ENCODE measurements at places on chromosomes 7 and 10. TPM values are rescaled to one million over a fixed set of nuclear protein-coding genes. Genes with fewer than 3 reads are reported as not detected.

FOXP2 gene
- not detected for total RNA-seq

OR9A2 gene
- total RNA-seq, result not detected

RET gene
- total RNA-seq, result 0.29 TPM

IL6 gene
- 2.4 TPM for total RNA-seq

OR2A5 gene
- not detected for total RNA-seq

EPHA1 gene
- total RNA-seq, result 2.2 TPM

FOXI2 gene
- not detected for total RNA-seq

DNA sequence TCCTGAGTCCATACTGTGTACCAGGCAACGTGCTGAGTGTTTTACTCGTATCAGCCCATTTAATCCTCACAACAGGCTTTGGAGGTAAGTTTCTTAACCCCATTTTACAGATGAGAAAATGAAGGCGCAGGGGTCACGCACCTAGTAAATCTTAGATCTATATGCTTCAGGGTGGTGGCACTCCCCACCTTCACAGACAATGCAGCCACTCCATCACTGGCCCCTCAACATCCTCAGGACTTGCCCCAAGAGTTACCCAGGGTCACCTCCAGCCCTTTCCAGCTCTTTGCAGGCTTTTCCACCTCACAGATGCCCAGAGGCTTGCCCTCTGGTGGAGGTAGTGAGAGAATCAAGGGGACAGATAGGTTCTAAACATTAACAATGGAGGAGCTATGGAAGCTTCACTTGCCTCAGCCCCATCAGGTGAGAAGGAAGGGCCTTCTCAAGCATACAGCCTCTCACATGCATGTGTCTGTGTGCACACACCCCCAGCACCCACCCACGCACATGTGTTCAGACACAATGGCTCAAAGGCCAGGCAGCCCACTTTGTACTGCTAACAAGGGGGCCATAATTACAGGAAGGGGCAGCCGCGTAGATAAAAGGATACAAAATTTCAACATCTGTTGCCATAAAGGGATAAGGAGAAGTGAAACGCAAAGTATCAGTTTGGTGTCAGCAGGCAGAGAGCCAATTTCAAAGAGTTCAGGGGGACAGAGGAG is 29.1 kb downstream of the DPCD start:
- H3K4me3 ChIP-seq, result no peak overlapping the region
- no peaks in the 10 kb centered on the region for H3K4me1 ChIP-seq
- no peak overlapping the region for H3K27ac ChIP-seq
- no peaks in the 10 kb centered on the region for H3K36me3 ChIP-seq
- no peaks in the 10 kb centered on the region for H3K27me3 ChIP-seq

DNA sequence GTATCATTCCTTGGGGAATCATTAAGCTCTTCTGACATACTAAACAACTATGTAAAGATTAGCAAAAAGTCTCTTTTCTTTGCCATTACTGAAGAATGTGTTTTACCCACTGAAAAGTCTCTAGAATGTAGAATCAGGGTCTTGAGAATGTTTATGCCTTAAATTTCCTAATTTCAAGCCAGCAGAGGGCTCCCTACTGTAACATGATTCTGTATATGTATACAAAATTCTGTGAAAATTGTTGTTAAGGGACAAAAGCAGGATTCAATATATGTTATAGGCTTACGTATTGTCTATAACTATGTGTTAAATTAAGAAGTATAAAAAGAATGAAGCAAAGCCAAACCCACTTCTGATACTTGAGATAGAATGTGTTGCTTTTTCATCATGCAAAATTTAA is 296.9 kb upstream of the DGKB start:
- H3K27me3 ChIP-seq, result no peaks in the 10 kb centered on the region
- H3K27ac ChIP-seq, result no peak overlapping the region
- H3K36me3 ChIP-seq, result no peaks in the 10 kb centered on the region
- no peaks in the 10 kb centered on the region for H3K4me1 ChIP-seq

DNA sequence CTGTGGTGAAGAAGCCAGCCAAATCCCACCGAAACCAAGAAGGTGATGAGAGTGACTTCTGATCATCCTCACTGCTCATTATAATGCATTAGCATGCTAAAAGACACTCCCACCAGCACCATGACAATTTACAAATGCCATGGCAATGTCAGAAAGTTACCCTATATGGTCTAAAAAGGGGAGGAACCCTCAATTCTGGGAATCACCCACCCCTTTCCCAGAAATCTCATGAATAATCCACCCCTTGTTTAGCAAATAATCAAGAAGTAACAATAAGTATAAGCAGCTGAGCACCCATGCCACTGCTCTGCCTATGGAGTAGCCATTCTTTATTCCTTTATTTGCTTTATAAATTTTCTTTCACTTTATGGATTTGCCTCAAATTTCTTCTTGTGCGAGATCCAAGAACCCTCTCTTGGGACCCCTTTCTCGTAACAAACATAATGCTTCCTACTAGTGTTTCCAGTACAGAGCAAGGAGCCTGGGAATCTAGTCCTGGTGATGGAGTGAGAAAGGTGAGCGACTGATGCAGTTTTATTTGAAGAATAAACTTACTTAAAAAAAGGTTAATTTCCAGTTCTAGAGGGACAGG is 18.4 kb upstream of the EXOC6 start:
- H3K4me1 ChIP-seq, result peaks cover 24% of the 10 kb centered on the region
- H3K36me3 ChIP-seq, result peaks cover 3% of the 10 kb centered on the region

DNA sequence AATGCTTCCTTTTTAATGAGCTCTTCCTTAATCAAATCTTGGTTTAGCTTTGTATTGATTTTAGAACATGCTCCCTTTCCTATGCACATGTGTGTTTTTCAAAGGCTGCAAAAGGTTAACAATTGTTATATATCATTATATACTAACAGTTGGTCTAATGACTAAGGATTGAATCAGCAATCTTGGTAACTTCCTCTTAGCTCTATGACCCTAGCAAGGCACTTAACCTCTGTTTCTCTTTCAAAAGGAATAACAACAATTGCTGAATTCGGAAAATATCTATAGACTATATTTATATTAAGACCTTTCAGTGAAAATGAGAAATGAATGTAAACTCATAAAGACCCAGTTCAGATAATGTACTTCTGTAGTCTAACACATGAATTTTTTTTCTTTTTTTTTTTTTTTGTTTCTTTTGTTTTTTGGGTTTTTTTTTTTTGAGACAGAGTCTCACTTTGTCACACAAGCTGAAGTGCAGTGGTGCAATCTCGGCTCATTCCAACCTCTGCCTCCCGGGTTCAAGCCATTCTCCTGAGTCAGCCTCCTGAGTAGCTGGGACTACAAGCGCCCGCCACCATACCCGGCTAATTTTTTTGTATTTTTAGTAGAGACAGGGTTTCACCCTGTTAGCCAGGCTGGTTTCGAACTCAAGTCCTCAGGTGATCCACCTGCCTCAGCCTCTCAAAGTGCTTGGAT is 48.8 kb downstream of the HOXA1 start:
- no peak for DNase-seq
- no peak overlapping the region for H3K27ac ChIP-seq
- no peaks in the 10 kb centered on the region for H3K4me1 ChIP-seq
- peaks cover 5% of the 10 kb centered on the region for H3K36me3 ChIP-seq
- H3K27me3 ChIP-seq, result no peaks in the 10 kb centered on the region

DNA sequence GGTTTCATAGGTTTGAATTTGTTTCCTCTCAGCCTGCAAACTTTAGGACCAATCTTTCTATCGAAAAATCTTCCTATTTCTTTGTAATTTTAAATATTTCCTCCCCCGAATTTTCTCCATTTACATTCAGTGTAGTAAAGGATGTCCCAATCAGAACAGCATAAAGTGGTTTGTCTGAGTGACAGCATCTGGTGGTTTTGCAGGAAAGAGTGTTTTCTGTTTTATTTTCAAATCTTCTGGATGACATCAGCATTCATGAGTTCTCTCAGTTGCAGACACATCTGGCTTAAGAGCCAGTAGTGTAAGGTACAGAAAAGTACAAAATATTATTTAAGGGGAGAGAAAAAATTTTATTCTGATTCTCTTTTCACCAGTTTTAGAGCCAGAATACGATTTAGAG is 634.8 kb downstream of the PHTF2 start:
- no peaks in the 10 kb centered on the region for H3K4me1 ChIP-seq
- H3K4me3 ChIP-seq, result no peak overlapping the region
- no peak for DNase-seq

GRCh38 chr10:112404617-112405016 is 30.7 kb downstream of the ACSL5 start:
- H3K27me3 ChIP-seq, result no peaks in the 10 kb centered on the region
- H3K4me3 ChIP-seq, result no peak overlapping the region
- H3K36me3 ChIP-seq, result peaks cover 37% of the 10 kb centered on the region
- peak overlapping the region; percentile 25 for H3K27ac ChIP-seq
- no peaks in the 10 kb centered on the region for H3K4me1 ChIP-seq

DNA sequence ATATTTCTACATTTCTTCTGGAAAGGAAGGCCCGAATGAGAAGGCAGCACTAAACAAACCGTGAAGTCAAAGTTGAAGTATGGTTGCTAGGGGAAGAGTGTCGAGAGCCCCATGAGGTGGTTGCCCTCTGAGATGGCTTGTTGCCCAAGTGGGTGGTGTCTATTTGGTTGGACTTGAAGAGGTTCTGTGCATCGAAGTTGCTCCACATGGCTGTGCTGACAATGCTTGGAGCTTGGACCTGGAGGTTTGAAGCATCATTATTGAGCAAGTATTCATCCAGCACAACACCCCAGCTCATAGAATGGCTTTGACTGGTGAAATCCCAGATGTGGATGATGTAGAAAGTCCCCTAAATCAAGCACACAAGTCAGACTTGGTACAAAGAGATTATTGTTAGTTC is 165.2 kb upstream of the CDCA7L start:
- peaks cover 7% of the 10 kb centered on the region for H3K27me3 ChIP-seq
- H3K27ac ChIP-seq, result no peak overlapping the region
- H3K4me1 ChIP-seq, result peaks cover 6% of the 10 kb centered on the region
- no peak overlapping the region for H3K4me3 ChIP-seq
- no peak for DNase-seq

DNA sequence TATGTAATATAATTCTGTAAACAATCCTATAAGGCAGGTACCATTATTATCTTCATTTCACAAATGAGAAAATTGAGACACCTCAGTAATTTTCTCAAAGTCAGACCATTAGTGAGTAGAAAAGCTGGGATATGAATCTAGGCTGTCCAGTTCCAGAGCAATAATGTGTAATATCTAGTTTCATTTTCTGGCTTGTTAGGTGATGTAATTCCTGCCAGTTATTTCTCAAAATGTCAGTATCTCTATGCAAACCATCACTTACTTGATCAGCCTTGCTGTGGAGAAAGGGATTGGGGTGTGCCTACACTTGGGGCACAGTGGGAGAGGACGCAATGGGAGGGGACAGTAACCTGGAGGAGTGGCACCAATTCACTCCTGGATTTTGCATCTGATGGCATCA is 157.5 kb downstream of the LYZL1 start:
- H3K27me3 ChIP-seq, result no peaks in the 10 kb centered on the region
- peaks cover 30% of the 10 kb centered on the region for H3K4me1 ChIP-seq
- peak overlapping the region; percentile 52 for H3K4me3 ChIP-seq

DNA sequence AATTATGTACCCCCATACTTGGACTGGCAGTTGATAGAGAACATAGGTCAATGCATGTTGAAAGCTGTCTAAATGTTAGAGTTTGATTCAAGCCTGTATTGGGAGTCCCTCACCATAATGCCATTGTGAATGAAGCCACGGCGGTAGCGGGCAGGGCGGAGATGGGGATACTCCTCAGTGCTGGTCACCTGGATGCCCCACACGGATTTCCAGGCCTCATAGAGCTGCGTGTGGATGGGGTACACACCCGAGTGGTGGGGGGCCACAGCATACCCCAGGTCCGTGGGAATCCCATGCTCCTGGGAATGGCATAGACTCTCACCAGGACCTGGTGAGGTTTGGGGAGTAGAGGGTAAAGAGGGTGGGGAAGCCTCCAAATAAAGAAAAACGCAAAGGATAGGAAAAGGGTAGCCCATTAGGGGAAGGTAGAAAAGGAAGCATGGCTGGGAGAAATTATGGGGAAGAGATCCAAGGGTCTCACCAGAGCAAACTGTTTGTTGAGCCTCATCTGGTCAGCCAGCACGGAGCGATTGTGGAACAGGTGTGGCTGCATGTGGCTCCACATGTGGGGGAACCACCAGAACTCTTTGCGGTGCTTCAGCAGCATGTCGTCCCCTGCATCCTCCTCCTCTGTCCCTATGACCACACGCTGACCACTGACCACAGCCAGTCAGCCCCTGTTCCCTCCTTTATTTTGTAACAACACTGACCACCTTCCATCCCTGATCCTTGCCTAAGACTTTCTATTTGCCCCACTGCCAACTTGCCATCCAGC is 5.0 kb downstream of the NDST2 start:
- H3K4me1 ChIP-seq, result peaks cover 73% of the 10 kb centered on the region
- H3K4me3 ChIP-seq, result peak overlapping the region; percentile 60
- no peaks in the 10 kb centered on the region for H3K27me3 ChIP-seq

DNA sequence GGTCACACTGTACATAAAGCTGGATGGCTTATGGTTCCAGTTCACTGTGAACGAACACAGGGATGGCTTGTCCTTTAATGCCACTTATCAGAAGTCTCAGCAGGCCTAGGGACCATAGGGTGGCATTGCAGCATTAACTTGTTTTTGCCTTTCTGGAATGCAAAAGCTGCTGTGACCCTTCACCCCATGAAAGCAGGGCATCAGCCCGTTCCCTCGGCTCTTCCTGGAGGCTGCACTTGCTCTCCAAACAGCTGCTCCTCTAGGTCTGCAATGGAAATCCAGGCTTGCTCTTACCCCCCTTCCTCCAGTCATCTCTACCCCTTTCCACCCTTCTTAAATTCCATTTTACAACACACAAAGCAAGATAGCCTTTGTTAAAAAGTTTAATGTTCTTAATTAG is 17.9 kb upstream of the NEUROD6 start:
- no peak overlapping the region for H3K27ac ChIP-seq
- no peak for DNase-seq
- H3K4me3 ChIP-seq, result no peak overlapping the region
- H3K27me3 ChIP-seq, result no peaks in the 10 kb centered on the region
- H3K4me1 ChIP-seq, result no peaks in the 10 kb centered on the region
- no peaks in the 10 kb centered on the region for H3K36me3 ChIP-seq

DNA sequence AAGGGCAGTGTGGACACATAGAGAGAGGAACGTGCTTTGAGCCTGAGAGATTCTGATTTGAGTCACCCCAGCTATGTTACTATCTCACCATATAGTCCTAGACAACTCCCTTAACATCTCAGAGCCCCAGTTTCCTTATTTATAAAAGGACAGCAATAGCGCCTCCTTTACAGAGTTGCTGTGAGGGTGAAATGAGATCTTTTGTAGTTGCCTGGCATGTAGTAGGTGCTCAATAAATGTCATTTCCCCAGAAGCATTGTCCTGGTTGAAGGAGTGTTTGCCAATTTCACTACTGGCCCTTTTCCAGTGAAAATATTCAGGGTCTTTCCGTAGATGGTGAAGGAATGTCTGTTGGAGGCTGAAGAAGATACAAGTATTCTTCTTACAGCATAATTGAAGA is 51.3 kb upstream of the FAM180A start:
- H3K27me3 ChIP-seq, result peaks cover 15% of the 10 kb centered on the region
- H3K27ac ChIP-seq, result no peak overlapping the region
- no peaks in the 10 kb centered on the region for H3K36me3 ChIP-seq

DNA sequence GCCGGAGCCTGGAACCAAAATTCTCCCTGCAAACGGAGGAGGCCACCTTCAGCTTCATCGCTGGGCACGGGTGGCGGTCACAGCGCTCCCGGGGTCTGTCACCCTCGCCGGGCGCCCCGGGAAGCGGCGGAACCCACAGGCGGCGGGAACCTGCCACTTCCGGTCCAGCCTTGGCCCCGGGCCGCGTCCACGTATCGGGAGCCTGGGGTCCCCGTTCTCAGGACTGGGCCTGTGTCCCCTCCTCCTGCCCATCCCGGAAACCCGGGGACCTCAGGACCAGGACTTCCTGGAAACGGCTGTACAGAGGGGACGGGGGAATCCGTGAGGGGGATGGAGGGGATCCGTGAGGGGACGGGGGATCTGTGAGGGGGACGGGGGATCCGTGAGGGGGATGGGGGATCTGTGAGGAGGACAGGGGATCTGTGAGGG is 25.4 kb downstream of the PDGFA start:
- H3K4me3 ChIP-seq, result no peak overlapping the region
- no peak overlapping the region for H3K27ac ChIP-seq
- H3K27me3 ChIP-seq, result no peaks in the 10 kb centered on the region
- peaks cover 7% of the 10 kb centered on the region for H3K4me1 ChIP-seq

Measured in activated T-cell treated with anti-CD3 and anti-CD28 coated beads, Interleukin-2, amount 50 U/mL, for 72 hours (primary cell).